PC-9 (cell line): ENCODE measurements at places on chromosomes 16 and 17. TPM values are rescaled to one million over a fixed set of nuclear protein-coding genes. Genes with fewer than 3 reads are reported as not detected.

- H3K4me1 ChIP-seq = no peaks in the 10 kb centered on the region
- H3K36me3 ChIP-seq = no peaks in the 10 kb centered on the region
- no peaks in the 10 kb centered on the region for H3K27me3 ChIP-seq
- no peak overlapping the region for H3K4me3 ChIP-seq
Measured at GRCh38 chr16:76157629-76158028, 119.6 kb upstream of the CNTNAP4 start.

GRCh38 chr16:88815901-88816589 lies 4.3 kb upstream of the APRT start:
- DNase-seq = no peak
- no peaks in the 10 kb centered on the region for H3K36me3 ChIP-seq
- no peak overlapping the region for H3K4me3 ChIP-seq
- no peaks in the 10 kb centered on the region for H3K27me3 ChIP-seq
- H3K4me1 ChIP-seq = no peaks in the 10 kb centered on the region
- no peak overlapping the region for H3K27ac ChIP-seq

DNA sequence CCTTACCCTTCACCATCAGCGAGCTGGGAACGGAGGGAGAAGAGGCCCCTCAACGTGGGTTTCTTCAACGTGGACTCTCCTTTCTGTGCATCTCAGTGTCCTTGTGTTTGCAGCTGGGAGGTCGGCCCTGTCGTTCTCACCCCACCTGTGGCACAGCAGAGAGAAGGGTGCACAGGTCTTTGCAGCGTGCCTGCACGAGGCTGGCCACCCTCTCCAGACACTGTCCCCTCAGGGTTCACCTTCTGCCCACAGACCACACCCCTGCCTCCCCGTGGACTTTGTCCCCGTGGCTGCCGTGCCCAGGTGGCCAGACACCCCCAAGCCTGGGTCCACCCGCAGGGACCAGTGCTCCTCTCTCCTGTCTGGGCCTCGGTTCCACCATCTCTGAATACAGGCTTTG lies 7.3 kb upstream of the WDR45B start:
- no peaks in the 10 kb centered on the region for H3K27me3 ChIP-seq
- no peak overlapping the region for H3K4me3 ChIP-seq
- H3K4me1 ChIP-seq = peaks cover 14% of the 10 kb centered on the region
- H3K27ac ChIP-seq = no peak overlapping the region
- DNase-seq = no peak
- no peaks in the 10 kb centered on the region for H3K36me3 ChIP-seq

Gene HIC1
- 0.63 and 1.6 TPM in 2 replicates for total RNA-seq
